ENCODE measurements at places on chromosomes 12 and 14.

DNA sequence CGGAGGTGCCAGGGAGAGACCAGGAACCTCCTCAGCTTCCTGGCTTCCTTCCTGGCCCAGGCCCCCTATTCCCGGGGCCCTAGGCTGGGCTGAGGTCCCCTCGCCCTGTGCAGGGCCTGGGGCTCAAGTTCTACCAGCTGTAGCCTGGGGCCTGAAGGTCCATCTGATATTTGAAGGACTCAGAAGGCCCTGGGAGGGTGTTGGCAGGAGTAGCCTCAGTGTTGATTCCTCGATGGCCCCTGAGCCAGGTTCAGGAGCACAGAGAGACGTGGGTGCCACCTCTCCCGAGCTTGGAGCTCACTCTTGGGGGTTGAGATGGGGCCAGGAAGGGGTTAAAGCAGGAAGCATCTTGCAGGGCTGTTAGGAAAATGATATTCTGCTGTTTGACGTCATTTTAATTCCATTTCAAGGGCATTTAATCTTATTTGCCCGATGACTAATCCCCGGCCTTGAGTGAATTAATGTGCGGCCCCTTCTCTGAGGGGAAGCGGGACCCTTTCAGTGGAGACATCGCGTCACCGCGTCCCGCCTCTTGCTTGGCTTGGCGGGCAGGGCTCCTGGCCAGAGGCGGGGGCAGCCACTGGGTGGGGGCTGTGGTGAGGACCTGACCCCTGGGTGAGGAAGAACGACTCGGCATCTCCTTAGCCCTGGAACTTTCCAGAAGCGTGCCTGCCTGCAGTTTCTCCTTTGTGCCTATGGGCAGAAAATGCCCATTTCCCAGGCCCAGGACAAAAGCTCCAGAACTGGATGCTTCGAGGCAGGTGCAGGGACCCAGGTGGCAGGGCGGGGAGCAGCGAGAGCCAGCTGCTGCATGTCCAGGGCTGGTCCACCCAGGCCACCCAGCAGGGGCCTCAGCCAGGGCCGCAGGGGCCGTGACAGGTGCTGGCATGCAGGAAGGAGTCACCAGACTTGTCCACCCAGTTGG, 158.3 kb downstream of the KIF26A start:
- no peak for DNase-seq

DNA sequence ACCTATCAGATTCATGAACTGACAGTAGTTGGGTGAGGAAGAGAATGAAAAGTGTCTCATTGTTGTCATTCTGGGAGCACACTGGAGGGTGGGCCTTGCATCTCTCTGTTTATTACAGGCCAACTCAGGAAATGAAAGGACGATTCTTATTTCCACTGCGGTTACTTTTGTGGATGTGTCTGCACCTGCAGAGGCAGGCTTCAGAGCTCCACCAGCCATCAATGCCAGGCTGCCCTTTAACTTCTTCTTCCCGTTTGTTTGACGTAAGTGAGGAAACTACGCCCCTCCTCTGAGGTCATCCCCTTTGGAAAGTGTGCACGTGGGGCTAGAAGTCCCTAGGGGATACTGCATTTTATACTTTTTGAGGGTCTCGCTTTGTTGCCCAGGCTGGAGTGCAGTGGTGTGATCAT, 33.7 kb downstream of the TCTN1 start:
- DNase-seq = no peak

- no peak for DNase-seq
Measured at GRCh38 chr12:14072987-14073386, 91.6 kb upstream of the GRIN2B start.

- no peak for DNase-seq
Measured at GRCh38 chr14:78307671-78308070, 137.5 kb downstream of the NRXN3 start.

DNA sequence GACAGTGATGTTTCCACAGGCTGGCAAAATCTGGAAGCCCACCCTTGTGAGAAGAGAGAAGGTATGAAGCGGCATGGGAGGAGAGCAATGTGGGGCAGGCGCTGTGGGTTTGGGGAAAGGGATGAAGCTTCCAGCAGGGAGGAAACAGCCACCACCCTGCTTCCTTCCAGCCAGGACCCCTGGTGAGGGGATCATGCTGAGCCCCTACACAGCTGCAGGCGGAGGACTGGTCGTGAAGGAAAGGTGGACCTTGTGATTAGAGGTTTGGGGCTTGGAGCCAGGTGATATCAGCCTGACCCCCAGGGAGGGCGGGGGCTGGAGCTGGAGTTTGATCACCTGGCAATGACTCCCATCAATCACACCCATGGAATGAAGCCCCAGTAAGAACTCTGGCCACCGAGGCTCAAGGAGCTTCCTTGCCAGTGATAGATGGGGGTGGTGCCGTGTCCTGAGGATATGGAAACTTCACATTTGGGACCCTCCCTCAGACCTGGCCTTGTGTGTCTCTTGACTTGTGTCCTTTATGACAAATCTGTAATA, 48.6 kb downstream of the RIMBP2 start:
- no peak for DNase-seq

DNA sequence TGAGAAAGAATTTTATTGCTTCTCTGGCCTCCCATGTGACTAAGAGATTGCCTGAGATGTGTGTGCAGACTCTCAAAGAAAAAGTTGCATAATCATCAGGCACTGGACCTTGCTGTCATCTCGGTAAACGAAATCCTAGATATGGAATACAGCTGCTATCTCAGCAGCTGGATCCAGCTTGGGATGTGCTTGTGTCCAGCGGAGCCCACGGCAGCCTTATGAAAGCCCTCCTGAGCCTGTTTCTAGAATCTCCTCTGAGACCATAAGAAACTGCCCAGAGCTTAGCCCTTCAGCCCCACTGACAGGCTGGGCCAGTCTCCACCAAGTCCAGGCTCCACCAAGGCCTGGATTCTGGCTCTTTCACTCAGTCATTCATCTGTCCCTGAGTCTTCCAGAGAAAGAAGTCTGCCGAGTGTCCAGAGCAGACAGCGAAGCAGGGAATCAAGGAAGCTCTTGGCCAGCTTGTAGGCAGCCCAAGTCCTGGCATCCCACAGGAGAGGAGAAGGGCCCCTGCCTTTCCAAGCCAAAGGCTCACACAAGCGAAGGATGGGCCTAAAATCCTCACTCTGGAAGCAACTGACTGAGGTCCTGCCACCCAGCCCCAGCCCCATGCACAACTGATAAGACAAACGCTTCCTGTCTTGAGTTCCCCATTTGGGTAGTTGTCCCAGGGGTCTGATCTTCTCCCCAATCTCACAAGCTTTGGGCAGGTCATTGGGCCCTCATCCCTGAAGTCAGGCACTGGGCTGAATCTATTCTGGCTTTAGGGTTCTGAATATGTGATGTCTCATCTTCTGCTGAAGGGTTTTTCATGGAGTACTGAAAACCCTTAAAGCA, 97.8 kb downstream of the SEC23A start:
- DNase-seq = no peak

DNA sequence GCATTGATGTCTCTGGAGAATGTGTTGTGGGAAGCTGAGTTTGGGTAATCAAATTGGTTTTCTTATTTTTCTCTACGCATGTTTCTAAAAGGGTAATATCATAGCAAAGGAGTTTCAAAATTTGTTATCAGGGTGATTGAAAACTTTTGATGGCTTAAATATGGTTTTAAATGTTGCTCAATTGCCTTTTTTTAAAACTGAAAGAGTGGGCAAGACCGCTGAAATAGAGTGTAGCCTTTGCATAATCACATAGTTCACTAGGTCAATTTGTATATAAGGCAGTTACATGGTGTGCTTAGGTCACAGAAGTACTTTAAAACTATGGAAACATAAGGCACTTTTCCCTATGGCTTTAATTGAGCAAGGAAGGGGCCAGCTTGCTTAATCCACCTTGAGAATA, 167.4 kb downstream of the SNAPC1 start:
- no peak for DNase-seq

GRCh38 chr12:26700430-26700829, 132.6 kb downstream of the ITPR2 start:
- no peak for DNase-seq

DNA sequence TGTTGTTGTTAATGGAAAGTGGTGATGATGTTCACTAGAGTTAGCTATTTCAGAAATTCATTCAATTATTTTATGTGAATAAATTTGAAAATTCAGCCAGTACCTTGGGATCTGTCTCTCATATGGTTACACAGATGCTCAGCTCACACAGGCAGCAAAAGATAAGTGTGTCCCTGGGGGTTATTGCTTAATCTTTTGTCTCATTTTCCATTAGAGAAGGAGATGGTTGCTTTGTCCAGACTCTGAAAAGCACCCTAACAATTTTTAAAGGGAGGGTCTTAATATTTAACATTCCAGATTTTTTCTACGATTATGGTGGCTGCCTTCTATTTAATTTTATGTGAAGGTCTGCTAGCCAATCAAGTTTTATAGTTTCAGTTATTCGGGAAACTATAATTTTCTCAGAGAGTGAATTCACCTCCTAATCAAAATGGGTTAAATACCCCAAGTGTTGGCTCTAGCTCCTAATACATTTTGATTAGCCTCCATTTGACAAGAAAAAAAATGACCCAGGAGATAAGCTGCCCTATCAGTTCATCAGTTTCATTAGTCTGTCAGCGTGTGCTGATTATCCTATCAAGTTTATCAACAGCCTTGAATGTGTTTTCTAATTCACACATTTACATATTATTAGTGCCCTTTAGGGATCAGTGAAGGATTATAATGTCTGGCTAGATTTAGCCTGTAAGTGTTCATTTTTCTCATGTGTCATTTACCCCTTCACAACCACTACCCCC, 282.1 kb downstream of the TMTC2 start:
- no peak for DNase-seq

- no peak for DNase-seq
Measured at GRCh38 chr12:67358781-67359338, 89.7 kb downstream of the CAND1 start.

All from HTR-8/SVneo (cell line).